MM.1S (cell line): ENCODE measurements at places on chromosomes 1 and 21.

GRCh38 chr1:197464044-197464443 is 196.0 kb downstream of the CRB1 start:
- no peak for DNase-seq

- no peak for DNase-seq
Measured at GRCh38 chr1:182122256-182122912, 60.9 kb upstream of the ZNF648 start.

GRCh38 chr21:36202726-36203602 is 46.3 kb downstream of the DOP1B start:
- no peak for DNase-seq

- DNase-seq = no peak
Measured at GRCh38 chr1:1758059-1758621, 20.1 kb downstream of the NADK start.

GRCh38 chr1:13539683-13540082 is 25.9 kb upstream of the LRRC38 start:
- DNase-seq = no peak

- DNase-seq = no peak
Measured at GRCh38 chr1:237146241-237146640, 104.3 kb downstream of the RYR2 start.

- DNase-seq = no peak
Measured at GRCh38 chr1:206955476-206956451, 9.5 kb upstream of the PIGR start.

GRCh38 chr1:214461305-214461704 is 90.1 kb downstream of the PTPN14 start:
- DNase-seq = no peak

DNA sequence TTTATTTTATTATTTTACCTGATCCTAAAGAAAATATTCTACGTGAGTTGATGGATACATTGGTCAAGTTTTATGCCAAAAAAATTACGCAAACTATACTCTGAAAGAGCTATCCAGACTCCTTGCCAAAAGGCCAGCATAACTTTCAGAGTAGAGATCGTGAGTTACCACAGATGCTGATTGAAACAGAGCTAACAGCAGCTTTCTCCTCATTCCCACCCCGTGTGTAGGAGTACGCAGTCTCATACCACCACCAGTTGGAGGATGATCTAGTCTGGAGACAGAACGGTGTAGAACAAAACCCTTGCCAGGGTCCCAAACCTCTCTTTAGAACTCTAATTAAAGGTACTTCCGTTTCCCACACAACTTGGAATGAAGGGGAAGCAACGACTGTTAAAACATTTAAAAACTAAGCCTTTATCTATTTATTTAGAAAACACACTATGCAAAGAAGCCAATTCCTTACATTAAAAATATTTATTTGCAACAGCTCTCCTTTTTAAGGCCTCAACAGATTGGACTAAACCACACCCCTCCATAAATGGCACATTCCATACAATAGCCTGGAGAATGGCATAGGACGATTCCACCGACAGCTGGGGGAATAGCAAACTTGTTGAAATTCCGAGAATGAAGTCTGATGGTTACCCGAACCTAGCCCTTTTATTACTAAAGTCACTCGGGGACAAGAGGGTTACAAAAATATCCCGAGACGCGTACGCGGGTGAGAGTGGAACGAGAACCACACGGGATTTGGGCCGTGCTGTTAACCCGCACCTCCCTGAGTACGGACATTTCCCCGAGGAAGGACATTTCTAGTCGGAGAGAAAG is 1.4 kb downstream of the NUCKS1 start:
- DNase-seq = peak; percentile 31

GRCh38 chr1:10302416-10302815 is 92.0 kb downstream of the KIF1B start:
- no peak for DNase-seq

DNA sequence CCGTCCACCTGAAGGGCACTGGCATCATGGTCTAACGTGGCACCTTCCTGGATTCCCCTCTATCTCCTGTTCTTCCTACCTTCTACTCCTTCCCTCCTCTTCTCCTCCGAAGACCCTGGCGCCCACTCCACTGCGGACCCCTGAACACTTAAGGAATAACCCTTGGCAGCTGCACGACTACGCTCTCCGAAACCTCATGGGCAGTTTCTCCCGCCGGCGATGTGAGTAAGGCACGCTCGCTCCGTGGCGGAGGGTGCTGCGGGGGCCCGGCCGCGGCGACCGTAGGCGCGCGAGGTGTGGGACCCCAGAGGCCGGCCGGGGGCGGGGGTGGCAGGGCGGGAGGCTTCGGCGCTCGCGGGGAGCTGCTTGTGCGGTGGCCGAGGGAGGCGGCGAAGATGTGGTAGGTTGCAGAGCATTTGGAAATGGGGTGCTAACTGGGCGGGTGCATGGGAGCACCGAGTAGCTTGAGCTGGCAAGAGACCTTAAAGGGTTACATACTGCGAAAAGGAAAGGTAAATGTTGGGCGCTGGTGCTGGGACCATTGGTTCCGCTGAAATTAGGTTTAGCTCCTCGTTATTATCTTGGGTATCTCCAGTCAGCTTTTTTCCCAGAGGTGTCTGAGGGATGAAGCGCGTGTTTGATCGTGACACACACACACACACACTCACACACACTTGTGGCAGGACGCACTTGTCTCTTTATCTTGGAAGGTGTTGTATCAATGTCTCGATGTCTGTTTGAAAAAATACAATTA is 876 bp downstream of the LRRC7 start:
- DNase-seq = no peak

DNA sequence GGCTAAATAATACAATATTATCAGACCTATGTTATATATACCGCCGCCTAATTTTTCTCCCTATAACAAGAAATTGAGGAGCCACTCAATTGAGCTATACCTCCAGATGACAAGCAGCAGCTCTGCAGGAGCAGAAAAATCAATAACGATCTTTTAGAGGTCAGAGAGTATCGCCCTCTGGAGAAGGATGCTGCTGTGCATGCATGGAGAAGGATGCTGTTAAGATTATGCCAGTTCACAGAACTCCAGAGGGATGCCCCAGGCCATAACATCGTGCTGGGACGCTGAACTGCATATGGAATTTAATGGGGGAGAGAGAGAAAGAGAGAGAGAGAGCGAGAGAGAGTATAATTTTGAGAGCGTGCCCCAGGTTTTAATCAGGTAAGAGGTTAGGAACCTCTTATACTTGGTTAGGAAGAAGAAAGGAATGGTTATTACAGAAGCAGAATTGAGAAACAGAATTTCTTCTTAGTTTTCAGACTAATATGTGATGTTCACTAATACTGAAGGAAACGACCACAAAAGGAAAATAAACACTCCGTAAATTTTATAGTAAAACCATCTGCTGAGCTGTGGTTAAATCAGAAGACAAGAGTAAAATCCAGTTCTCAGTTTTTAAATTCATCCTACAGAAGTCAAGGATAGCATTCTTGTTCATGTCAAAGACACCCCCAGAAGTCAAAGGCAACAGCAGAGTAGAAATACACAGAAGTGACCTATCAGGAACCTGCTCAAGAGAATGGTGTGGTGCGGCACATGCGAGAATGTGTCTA is 111.1 kb downstream of the SMYD2 start:
- no peak for DNase-seq

DNA sequence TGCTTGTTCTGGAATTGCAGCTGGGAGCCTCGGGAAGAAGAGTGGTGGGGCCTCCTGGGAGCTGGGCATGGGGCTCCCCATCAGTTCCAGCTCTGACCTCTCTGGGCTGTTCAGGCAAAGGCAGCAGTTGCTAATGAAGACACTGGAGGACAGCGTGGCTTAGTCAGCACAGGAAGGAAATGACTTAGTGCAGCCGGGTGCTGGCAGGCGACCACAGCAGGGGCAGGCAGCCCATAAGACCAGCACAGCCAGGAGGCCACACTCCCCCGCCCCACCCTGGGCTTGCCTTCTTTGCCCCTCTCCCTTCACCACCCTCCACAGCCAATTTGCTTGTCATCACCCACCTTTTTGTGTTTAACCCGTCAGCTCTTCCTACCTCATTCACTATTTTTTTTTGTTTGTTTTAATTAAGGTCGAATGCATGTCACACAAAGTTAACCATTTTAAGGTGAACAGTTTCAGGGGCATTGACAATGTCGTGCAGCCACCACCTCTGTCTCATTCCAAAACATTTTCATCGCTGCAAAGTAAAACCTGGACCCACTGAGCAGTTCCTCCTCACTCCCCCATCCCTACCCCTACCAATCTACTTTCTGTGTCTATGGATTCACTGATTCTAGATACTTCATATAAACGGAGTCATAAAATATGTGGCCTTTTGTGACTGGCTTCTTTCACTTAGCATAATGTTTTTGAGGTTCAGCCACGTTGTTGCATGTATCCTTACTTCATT is 10.9 kb downstream of the OLIG2 start:
- peak; percentile 92 for DNase-seq

DNA sequence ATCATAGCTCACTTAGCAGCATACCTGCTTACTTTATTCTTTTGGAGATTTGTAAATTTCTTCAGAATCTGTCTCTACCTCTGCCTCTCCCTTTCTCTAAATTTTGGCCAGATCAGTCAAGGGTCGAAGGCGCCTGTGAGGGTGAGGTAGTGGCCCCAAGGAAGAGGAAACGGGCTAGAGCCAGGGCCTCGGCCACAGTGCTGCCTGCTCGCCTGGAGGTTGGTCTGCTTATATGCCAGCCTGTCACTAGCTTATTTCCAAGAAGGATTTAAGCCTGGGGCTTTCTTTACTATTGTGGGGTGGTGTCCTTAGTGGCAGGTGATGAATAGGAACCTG is 19.6 kb downstream of the PEX14 start:
- no peak for DNase-seq

DNA sequence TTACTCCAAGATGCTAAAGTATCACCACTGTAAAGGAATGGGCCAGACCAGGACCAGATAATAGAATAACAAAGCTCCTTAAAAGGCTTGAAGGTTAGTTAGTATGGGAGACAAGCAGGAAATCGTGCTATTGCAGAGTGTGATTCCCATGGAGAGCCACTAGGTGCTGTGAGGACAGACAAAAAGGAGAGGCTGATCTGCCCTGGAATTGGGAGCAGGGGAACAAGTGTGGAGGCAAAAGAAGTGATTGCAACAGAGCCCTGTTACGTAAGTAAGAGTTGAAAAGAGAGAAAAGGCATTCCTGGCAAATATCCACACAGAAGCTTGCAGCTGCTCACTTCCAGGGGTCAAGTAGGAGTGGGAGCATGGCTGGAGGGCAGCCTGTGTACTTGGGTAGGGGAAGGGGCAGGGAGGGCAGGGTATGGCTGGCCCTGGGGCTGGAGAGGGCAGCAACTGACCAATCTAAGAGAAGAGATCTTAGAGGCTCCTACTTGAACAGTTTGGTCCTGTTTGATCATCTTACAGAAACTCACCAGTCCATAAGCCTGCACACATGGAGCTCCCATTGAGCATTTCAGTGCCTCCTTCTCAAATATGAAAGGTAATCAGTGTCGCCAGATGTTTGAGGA is 207.7 kb upstream of the GJB5 start:
- DNase-seq = no peak

DNA sequence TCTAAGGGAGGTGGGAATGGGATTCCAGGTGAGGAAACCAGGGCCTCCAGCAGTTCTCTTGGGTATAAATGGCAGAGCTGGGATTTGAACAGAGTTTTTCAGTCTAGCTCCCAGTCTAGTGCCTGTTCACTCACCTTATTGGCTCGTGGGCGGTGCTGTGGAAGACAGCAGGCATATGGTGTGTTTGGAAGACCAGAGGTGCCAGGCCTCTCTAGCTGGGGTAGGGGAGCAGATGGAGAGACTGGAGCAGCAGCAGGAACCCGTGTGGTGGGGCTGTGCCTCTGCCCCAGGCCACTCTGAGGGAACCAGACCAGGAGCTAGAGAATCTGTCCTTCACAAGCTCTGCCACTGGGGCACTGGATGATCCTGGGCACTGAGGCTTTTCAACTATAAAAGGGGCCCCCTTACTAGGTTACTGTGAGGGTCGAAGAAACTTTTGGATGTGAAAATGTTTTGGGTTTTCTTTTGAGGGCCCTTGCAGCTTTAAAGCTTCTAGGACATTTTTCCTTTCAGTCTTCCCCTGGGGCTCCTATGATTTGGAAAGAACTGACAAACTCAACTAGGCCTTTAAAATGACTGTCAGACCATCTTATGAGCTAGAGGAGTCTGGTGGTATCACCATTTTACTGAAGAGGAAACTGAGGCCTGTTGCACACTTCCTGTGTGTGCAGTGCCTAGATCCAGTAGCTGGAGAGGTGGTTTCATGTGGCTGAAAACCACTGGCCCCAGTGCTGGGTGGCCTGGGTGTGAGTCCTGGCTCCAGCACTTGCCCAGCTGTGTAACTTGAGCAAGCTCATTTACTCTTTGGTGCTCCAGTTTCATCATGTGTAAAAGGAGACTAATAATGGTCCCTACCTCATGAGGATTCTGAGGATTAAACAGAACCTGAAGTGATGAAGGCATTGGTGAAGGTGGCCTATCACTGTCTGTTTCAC is 6.1 kb downstream of the DMRTB1 start:
- no peak for DNase-seq

GRCh38 chr1:31306278-31306677 is 9.4 kb downstream of the ZCCHC17 start:
- no peak for DNase-seq

GRCh38 chr1:164040754-164041153 is 518.2 kb upstream of the PBX1 start:
- DNase-seq = no peak

- DNase-seq = no peak
Measured at GRCh38 chr1:82486969-82487368, 686.2 kb downstream of the ADGRL2 start.

- no peak for DNase-seq
Measured at GRCh38 chr1:34770891-34771504, 10.0 kb upstream of the GJB3 start.

DNA sequence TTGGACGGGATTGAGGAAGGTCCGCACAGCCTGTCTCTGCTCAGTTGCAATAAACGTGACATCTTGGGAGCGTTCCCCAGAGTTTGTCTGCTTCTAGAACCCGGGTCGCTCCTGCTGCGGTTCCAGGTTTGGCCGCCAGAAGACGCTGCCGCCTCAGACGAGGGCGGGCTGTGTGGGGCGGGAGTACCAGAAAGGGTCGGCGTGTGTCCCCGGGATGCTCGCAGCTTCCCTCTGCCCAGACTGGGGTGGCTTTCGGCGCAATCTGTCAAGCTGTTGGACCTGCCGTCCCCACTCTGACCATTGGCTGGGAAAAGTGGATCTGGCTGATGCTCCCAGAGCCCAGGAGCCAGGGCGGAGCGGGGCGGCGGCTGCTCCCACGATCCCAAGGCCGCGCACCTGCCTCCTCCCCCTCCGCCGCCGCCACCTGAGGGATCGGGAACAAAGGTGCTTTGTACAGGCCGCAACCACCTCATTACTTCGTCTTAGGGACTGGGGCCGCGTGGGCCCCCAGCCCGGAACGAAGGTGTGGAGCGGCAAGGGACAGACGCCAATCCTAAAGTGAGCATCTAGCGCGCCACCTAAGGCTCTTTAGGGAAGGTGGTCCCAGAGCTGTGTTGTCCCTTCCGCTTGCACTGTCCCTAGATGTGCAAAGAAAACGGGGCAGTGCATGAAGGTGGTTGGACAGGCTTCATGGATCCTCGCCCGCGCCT is 683 bp upstream of the EFNA4 start:
- DNase-seq = peak; percentile 77

GRCh38 chr1:17393230-17393629 is 21.2 kb downstream of the PADI6 start:
- no peak for DNase-seq
